HCEC 1CT (cell line): ENCODE measurements at places on chromosomes 12 and 14.

DNA sequence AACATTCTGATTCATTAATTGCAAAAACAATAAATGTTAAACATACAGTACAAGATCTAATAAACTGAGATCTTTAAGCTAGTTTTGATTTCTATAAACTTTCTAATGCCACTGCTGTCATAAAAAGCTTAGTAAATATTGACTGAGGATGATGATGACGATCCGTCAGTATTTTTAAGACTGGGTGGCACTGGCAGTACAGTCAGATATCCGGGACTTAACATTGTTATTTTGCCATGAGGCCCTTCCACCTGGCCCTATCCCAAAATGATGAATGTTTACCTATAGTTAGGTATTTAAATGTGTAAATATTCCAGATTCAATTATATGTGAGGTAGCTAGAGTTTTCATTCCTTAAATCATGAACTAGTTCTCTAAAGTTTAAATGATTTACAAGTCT lies 158.5 kb downstream of the FOXA1 start:
- DNase-seq, result no peak

GRCh38 chr12:117472983-117473382 lies 111.6 kb upstream of the NOS1 start:
- no peak for DNase-seq

DNA sequence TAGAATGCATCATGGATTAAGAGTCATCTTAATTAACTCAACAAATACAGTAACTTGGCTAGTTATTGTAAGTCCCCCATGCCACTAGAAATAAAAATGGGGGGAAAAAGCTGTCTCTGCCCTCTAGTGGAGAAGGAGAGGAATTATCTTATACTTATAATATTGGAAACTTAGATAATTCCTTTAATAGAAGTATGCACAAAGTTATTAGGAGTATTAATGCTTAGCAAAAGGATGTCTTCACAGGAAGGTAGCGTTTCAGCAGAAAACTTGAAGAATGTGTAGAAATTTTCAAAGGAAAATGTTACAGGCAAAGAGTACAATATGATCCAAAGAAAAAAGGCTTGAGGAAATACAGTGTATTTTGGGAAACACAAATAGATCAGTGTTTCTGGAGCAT lies 19.8 kb downstream of the OR5AU1 start:
- peak; percentile 20 for DNase-seq

- no peak for DNase-seq
Observed at GRCh38 chr14:61106271-61106958, 125.4 kb downstream of the SLC38A6 start.
